ENCODE measurements at places on chromosomes 12 and 14. TPM values are rescaled to one million over a fixed set of nuclear protein-coding genes. Genes with fewer than 3 reads are reported as not detected.

Gene REP15
- 4.7 TPM for total RNA-seq

Gene RTL1
- total RNA-seq, result not detected

Gene NRIP2
- not detected for total RNA-seq

Gene RBP5
- not detected for total RNA-seq

Measured in mammary microvascular endothelial cell (primary cell).